ENCODE measurements at places on chromosomes 3 and 15.
A peak's percentile ranks its signal among the peaks of the same experiment; 100 is the strongest.

DNA sequence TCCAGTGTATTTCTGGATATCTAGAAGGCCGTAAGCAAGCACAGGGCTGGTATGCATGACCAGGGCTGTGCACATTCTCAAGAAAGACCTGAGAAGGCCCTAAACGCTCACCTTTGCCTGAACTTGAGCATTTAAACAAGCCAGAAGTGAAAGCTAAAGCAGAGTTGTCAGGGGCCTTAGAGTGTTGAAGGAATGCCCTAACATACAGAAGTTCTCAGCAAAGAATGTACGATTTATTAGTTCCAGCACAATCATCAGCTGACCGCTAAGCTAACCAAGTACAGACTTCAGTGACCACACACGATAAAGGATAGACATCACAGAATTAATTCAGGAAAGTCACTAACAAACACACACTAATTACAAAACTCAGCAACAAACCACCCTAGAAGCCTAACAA lies 8.7 kb downstream of the HLTF start:
- DNase-seq: no peak

DNA sequence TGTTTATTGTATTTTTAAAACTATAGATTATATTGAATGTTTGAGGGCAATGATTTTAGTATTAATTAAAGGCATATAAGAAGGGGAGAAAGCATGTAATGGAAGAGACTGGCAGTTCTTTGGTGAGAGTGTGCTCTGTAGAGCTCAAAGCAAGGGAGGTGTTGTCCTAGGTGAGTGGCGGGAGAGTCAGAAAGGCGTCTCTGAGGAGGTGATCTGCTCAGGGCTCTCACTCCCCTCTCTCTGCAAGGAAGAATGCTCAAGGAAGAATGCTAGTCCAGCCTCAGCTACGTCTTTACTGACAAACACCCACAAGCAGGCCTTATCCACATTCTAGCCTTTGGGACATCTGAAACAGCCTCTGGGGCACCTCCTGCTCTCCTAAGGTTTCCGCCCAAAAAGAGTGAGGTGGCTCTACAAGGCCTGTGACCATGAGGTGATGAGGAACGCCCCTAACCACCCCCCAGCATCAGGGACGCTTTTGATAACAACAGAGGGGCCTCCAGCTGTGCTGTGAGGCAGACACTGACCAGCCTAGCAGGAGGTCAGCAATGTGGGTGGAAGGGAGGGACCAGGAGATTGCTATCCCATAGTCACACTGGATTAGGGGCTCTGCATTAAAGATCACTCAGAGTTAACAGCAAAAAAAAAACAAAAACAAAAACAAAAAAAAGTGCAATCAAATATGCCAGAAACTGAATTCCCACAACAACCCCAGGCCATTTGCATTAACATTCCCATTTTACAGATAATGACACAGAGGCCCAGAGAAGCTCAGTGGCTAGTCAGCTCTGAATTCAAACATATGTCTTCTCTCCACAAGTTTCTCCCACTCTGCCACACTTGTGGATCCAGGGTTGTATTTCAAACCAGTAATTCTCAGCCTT lies 202.2 kb upstream of the CTNNB1 start:
- DNase-seq: no peak

DNA sequence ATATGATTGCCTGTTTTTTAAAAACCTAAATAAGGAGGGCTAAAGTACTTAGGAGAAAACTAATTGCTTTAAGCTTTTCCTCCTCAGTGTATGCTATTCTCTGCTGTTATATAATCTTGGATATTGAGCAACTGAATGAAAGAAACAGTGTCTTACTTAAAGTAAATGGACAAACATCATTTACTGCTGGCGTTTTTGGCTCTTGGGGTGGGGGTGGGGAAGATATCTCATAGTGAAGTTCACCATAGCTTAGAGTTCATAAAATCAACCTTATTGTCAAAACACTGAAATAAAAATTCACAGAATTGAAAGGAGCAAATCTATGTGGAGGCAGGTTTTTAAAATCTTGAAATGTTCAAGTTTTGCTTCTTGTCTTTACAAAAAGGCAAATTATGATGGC lies 256.4 kb upstream of the SOX2 start:
- no peak for DNase-seq

- DNase-seq: no peak
These were observed 242.3 kb downstream of the TLE3 start for GRCh38 chr15:69855258-69856000.

DNA sequence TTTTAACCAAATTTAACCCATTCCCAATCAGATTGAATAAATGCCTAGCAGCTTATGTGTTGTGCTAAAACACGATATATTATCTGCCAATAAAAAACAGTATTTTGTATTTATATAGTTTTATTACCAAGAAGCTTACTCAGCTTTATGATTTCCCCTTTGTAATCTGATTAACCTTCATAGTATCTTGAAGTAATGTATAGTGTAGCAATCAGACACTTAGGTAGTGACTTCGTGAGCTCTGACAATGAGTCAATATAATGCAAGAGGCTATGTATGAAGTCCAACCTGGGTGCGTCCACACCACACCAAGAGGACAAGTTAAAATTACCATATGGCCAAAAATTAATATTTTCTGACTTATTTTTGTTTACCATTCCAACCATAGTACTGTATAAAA lies 2.1 kb upstream of the CNBP start:
- DNase-seq: no peak

DNA sequence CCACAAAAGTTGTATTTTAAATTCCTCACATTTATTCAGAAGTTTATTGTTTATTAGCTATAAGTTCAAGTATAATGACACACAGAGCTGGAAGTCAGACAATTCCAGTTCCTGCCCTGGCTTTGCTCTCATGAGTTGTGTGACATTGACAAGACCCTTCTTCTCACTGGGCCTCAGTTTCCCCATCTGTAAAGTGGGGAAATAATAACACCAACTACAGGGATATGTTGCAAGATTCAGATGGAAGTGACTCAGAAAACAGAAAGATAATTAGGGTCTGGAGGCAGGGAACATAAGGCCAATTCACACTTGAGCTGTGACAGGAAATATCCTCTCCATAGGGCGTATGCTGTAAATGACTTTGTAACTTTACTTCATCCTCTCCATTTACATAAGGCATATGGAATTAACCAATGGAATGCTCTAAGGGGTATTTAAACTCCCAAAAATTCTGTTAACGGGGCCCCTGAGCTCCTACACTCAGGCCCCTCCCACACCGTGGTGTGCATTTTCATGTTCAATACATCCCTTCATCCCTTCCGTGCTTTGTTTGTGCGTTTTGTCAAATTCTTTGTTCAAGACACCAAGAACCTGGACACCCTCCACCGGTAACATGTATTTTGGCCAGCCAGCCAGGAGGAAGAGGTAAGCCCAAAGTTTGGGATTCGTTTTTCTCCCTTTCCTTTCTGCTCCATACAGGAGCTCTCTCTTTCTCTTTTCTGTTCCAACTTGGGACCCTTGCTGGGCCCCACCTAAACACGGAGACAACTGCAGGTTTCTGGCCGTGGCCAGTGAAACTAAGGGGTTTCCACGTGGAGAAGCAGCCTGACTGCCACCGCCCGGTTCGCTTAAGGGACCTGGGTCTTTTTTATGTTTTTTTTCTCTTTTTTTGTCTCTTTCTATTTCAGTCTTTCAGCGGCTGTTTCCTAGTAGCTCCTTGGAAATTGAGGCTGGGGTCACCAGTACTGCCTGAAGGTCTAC lies 16.9 kb downstream of the CYP11A1 start:
- DNase-seq: no peak

- no peak for DNase-seq
These were observed 62.6 kb downstream of the FSIP1 start for GRCh38 chr15:39720081-39720480.

DNA sequence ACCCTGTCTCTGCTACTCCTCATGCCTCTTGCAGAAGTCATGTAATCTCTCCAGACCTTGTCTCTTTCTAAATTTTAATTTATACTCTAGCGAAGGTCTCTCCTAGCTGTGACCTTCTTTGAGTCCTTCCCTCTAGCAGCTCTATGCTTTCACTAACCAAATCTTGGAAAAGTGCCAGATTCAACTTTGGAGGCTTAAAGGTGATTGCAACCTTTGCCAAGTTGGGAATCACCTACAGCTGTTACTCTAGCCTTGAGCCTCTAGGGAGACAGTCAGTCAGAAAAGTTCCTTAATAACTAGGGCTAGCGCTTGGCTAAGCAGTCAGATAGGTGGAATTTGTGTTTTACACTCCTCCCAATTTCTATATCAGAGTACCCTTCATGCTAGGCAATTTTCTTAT lies 46.1 kb upstream of the ABI3BP start:
- peak; percentile 28 for DNase-seq

GRCh38 chr3:58555203-58555602 lies 18.2 kb upstream of the ACOX2 start:
- DNase-seq: no peak

GRCh38 chr3:111971533-111972130 lies 7.2 kb upstream of the ABHD10 start:
- no peak for DNase-seq

- no peak for DNase-seq
These were observed 58.3 kb downstream of the EPHA3 start for GRCh38 chr3:89165636-89166263.

DNA sequence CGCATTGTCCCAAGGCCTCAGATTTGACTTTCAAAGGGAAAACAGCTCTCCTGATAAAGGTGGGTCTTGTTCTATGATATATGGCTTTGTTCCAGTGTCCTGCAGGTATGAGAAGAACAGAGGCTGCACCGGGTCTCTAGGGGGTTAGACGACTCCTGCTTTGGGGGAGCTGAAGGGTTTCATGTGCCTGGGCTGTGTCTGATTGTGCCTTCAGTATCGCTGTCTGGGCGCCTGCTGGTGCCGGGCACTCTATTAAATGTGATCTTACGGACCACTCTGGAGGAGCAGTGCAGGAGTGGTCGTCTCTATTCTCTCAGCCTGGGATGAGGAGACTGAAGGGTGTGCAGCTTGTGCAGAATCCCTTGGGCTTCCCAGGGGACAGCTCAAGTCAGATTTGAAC lies 16.0 kb downstream of the PAQR5 start:
- DNase-seq: no peak

- peak; percentile 68 for DNase-seq
These were observed 127.4 kb upstream of the ABHD17C start for GRCh38 chr15:80567721-80568157.

GRCh38 chr15:72970933-72971760 lies 81.1 kb upstream of the NEO1 start:
- no peak for DNase-seq

DNA sequence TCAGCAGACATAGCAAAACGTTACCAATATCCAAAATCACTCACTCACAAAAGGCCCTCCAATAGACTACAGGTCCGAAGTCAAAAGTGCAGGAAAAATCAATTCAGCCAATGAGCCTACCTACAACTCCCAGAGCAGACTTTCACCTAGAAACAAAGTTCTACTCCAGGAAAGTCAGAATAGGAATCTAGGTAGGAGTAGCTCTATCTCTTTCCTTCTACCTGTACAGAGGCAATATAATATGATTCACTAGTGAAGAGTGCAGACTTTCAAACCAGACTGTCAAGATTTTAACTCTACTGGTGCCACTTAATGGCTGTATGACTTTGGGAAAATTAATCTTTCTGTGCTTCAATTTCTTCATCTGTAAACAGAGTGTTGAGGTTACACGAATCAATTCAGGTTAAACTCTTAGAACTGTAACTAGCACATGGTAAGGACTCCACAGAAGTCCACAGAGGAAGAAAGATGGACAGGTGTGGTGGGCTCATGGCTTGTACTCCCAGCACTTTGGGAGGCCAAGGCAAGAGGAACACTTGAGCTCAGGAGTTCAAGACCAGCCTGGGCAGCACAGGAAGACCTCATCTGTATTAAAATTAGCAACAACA lies 9.4 kb downstream of the DCUN1D1 start:
- no peak for DNase-seq

- DNase-seq: peak; percentile 52
These were observed 50.9 kb downstream of the TCF12 start for GRCh38 chr15:56969265-56969895.

DNA sequence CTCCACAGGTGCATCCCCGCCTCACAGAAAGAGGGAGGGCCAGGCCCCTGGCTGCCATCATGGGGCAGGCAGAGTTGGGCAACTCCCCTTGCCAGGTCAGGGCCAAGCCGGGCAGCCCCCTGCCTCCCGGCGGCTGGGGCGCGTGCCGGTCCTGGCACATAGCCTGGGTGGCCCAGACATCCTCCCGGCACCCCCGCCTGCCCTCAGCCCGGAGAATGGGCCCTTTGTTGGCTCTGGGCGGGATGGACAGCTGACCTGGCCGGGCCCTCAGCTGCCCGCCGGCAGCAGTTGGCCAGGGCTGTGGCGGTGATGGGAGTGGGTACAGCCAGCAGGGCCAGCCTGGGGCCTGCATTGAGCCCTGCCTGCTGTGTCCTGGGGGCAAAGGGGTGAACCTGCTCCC lies 16.5 kb downstream of the PLXNA1 start:
- no peak for DNase-seq

All from mammary epithelial cell (primary cell).